ENCODE measurements at places on chromosomes 7 and 10.

- DNase-seq = no peak
Measured at GRCh38 chr7:137695942-137696341, 150.8 kb downstream of the DGKI start.

GRCh38 chr7:27245124-27245797 lies 2.7 kb downstream of the EVX1 start:
- DNase-seq = no peak

DNA sequence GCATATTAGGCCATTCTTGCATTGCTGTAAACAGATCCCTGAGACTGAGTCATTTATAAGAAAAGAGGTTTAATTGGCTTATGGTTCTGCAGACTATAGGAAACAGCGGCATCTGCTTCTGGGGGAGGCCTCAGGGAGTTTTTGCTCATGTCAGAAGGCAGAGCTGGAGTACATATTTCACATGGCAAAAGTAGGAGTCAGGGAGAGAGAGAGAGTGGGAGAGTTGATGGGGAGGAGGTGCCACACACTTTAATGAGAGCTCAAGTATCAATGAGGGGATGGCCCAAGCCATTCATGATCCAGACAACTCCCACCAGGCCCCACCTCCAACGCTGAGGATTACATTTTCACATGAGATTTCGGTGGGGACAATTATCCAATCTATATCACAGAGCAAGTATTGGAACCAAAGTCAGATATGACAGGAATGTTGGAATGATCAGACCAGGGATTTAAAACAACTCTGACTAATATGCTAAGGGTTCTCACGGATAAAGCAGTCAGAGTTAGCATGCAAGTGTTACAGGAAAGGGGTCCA lies 795.3 kb upstream of the CELF2 start:
- DNase-seq = no peak

GRCh38 chr10:60605476-60605875 lies 172.8 kb upstream of the CDK1 start:
- no peak for DNase-seq

DNA sequence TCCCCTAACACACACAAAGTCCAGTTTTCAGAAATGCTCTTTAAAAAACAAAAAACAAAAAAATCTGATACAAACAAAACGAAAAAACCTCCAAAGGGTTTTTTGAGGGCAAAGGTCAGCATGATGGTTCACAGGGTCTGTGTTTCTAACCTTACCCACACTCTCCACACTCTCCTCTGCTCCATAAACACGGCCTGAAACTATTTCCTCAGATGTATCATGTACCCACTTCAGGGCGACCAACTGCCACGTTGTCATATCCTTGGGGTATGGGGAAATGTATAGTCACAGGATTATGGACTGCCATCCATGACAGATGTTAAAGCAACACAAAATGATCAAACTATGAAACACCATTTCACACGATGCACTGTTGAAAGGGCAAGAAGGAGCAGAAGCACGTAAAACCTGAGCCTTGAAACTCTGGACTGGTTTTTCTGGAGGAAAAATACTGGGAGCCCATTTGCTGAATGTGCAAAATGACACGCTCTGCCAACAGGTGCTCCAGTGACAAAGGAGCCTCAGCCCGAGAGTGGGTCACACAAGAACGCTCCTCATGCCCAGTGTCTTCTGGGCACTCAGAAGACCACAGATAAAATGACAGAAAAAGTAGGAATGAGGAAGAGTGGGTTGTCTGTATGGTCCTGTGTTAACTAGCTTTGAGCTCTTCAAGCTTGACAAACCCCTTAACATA lies 15.8 kb downstream of the NAPEPLD start:
- no peak for DNase-seq

GRCh38 chr10:58952747-58953466 lies 223.5 kb upstream of the PHYHIPL start:
- DNase-seq = peak; percentile 40

- DNase-seq = no peak
Measured at GRCh38 chr7:149321978-149322541, 60.1 kb downstream of the ZNF783 start.

DNA sequence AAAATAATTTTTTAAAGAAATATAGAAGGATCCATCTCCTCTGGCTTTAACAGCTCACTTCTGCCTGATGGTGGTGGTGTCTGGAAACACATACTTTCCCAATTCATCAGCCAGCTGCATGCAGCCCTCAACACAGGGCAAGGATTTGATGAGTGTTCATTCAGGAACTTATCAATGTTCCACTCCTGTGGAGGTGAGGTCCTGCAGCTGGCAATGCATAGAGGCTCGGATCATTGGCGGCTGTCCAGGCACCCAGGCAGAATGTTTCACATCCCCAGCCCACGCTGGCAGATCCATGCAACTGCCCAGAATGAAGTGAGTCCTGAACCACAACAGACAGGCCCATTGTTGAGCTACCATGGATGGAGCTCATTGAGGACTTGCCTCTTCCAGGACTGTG lies 55.2 kb upstream of the KCNMA1 start:
- no peak for DNase-seq

DNA sequence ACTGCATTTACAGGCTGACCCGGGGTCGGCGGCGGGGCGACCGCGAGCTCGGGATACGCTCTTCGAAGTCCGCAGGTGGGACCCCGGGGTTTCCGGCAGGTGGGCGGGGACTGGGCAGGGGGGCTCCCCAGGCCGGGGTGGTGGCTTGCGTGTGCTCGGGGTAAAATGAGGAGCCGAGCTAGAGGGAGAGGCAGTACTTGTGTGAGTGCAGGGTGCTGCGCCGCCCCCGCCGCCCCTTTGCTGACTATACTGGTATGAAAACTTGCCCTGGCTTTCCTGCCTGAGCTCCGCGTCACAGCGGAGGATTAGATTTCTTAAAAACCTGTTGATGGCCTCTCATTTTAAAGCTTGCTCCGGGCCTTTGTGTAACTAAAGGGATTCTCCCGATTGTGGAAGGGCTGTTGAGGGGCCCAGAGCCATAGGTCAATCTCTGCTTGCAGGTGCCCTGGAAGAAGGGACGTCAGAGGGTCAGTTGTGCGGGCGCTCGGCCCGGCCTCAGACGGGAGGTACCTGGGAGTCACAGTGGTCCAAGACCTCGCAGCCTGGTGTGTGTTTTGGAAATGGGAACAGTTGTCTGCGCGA lies 488 bp downstream of the ARMC10 start:
- DNase-seq = peak; percentile 86

DNA sequence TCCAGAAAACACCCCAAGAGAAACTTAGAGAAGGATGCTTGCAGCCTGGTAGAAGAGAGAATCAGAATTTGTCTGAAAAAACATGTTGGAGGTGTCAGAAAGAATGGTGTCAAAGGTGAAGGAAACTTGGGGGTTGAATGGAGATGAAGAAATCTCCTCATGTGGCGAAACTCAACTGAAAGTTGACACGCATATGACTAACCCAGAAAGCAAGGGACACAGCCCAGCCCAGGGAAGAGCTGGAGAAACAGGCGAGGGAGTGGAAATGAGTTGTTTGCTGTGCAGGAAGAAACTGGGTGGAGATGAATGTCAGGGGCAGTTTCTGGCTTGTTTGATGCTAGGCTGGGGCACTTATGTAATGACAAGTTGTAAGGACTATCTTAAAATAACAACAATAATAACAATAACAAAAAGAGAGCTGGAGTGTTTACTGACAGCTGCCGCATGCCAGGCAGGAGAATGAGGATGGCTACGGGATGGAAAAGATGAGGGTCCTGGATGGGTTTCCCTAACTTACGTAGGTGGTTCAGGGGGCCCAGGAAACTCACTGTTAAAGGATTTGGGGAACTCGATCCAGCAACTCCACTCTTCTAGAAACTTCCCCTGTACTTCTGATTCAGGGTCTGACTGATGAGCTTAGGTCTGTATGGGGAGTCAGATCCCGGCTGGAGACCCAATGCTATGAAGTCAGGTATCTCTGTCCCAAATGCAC lies 57.4 kb downstream of the MAP3K8 start:
- DNase-seq = no peak

- DNase-seq = no peak
Measured at GRCh38 chr10:3107426-3107961, 40.1 kb downstream of the PFKP start.

- no peak for DNase-seq
Measured at GRCh38 chr7:148245381-148245780, 345.2 kb upstream of the C7orf33 start.

DNA sequence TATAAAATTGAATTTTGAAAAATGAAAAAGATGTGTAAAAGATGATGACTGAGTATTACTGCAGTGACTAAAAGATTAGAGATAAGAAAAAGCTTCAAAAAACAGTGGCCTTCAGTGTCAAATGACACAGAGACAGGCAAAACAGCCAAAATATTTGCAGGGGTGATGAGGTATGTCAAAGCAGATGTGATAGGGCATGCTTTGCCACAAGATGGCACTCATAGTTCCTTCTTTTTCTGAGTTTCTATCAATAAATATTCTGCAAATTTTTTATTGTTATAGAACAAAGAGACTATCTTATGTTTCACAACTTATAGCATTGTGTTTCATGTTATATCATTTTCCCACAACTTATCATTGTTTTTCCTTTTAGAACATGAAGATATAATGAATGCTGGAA lies 344.1 kb upstream of the HPS1 start:
- peak; percentile 41 for DNase-seq

- DNase-seq = no peak
Measured at GRCh38 chr10:93554316-93554663, 12.2 kb upstream of the FFAR4 start.

DNA sequence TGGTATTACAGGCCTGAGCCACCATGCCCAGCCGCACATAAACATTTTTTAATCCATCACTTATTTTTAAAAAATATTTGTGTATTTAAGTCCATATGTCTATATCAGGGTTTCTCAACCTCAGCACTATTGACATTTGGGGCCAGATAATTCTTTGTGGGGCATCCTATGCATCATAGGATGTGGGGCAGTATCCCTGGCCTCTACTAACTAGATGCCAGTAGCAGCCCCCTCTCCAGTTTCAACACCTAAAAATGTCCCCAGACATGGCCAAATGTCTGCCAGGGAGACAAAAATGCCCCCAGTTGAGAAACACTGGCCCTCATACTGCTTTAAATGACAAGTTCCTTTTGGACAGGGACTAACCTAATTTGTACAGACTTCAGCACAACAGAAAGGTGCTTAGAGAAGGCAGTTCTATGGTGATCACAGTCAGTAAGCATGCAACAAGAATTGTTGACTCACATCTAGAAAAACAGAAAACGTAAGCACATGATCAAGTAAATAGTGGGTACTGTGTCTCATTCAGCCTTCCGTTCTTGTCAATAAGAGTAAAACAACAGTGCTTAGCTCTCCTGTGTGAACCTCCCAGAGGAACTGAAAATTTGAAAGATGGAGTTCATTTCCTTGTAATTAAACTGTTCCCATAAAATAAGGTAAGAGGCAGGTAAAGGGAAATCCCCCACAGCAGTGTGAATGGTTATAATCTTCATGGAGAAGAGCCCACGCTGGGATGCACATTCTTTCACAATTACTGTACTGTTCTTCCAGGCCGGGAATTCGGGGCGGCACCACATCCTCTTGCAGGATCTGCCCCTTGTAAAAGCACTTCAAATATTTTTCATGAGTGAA lies 17.3 kb upstream of the ADRB1 start:
- no peak for DNase-seq

GRCh38 chr10:112958275-112958995 lies 8.4 kb downstream of the TCF7L2 start:
- no peak for DNase-seq
